ENCODE measurements at places on chromosomes 4 and X. TPM values are rescaled to one million over a fixed set of nuclear protein-coding genes. Genes with fewer than 3 reads are reported as not detected.

Gene MOSPD2
- 21.2 TPM for total RNA-seq

- no peak overlapping the region for H3K27ac ChIP-seq
- H3K27me3 ChIP-seq = no peaks in the 10 kb centered on the region
- H3K4me3 ChIP-seq = no peak overlapping the region
- H3K36me3 ChIP-seq = no peaks in the 10 kb centered on the region
- H3K4me1 ChIP-seq = no peaks in the 10 kb centered on the region
Observed at GRCh38 chr4:139799615-139800014, 134.0 kb downstream of the MGST2 start.

GRCh38 chrX:39560271-39560670, 537.5 kb downstream of the BCOR start:
- H3K27ac ChIP-seq = no peak overlapping the region
- no peak overlapping the region for H3K4me3 ChIP-seq
- no peaks in the 10 kb centered on the region for H3K4me1 ChIP-seq
- DNase-seq = no peak
- no peaks in the 10 kb centered on the region for H3K36me3 ChIP-seq
- H3K27me3 ChIP-seq = peaks cover 81% of the 10 kb centered on the region

GRCh38 chr4:176036585-176037205, 28.9 kb upstream of the WDR17 start:
- no peaks in the 10 kb centered on the region for H3K27me3 ChIP-seq
- no peaks in the 10 kb centered on the region for H3K4me1 ChIP-seq
- H3K4me3 ChIP-seq = no peak overlapping the region
- no peaks in the 10 kb centered on the region for H3K36me3 ChIP-seq

All from Calu3 (cell line).